ENCODE measurements at places on chromosomes 3 and 15. TPM values are rescaled to one million over a fixed set of nuclear protein-coding genes. Genes with fewer than 3 reads are reported as not detected.

DNA sequence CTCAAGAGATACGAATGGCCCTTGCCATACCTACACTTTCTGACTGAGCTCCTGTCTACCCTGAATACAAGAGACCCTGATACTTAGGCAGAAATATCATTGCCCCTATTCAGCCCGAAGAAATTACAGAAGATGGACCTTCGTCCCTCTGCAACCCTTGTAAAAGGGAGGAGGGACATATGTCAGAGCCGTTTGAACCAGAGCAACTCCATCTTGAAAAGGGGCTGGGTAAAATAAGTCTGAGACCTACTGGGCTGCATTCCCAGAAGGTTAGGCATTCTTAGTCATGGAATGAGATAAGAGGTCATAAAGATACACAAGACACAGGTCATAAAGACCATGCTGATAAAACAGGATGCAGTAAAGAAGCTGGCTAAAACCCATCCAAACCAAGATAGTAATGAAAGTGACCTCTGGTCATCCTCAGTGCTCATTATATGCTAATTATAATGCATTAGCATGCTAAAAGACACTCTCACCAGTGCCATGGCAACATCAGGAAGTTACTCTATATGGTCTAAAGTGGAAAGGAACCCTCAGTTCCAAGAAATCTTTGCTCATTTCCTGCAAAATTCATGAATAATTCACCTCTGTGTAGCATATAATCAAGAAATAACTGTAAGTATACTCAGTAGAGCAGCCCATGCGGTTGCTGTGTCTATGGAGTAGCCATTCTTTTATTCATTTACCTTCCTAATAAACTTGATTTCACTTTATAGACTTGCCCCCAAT, 49.7 kb upstream of the GPD1L start:
- H3K27me3 ChIP-seq: no peaks in the 10 kb centered on the region
- no peak overlapping the region for H3K27ac ChIP-seq
- H3K36me3 ChIP-seq: no peaks in the 10 kb centered on the region
- no peak overlapping the region for H3K4me3 ChIP-seq
- DNase-seq: no peak

GRCh38 chr15:51838270-51838669, 8.8 kb downstream of the TMOD3 start:
- H3K4me3 ChIP-seq: no peak overlapping the region
- H3K27ac ChIP-seq: peak overlapping the region; percentile 11
- no peaks in the 10 kb centered on the region for H3K36me3 ChIP-seq
- H3K4me1 ChIP-seq: peaks cover 75% of the 10 kb centered on the region
- no peak for DNase-seq

Gene CHCHD6
- 5.6 TPM for total RNA-seq

GRCh38 chr3:40717471-40717870, 192.7 kb downstream of the ZNF621 start:
- no peaks in the 10 kb centered on the region for H3K4me1 ChIP-seq
- no peak for DNase-seq
- H3K27ac ChIP-seq: no peak overlapping the region
- H3K4me3 ChIP-seq: no peak overlapping the region

GRCh38 chr3:60053526-60054265, 1003.9 kb upstream of the CFAP20DC start:
- no peaks in the 10 kb centered on the region for H3K27me3 ChIP-seq
- no peaks in the 10 kb centered on the region for H3K36me3 ChIP-seq
- H3K4me1 ChIP-seq: no peaks in the 10 kb centered on the region
- H3K4me3 ChIP-seq: no peak overlapping the region

DNA sequence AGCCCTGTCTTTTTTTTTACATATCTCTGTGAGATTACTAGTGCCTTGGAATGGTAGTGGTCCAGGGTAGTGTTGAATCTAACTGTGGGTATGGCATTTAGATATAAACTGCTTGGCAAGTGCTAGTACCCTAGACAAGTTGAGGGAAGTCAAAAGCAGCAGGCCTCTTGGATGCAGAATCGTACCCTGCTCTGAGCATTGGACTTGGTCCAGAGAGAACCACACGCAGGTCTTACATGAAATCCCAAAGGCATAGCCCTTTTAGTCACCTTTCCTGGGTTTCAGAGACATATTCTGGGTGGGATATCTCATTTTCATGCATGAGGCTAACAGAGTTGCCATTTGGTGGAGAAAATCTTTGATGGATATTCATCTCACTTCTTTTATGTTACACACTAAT, 641.4 kb downstream of the PDCD6IP start:
- no peak for DNase-seq
- no peaks in the 10 kb centered on the region for H3K27me3 ChIP-seq
- H3K4me3 ChIP-seq: no peak overlapping the region

- no peaks in the 10 kb centered on the region for H3K36me3 ChIP-seq
- no peaks in the 10 kb centered on the region for H3K4me1 ChIP-seq
These were observed 28.9 kb upstream of the OSTN start for GRCh38 chr3:191170097-191170496.

Measured in transverse colon (tissue), 4 donors.